NCI-H2171 treated with DMSO at 0.1 percent for 48 hours (cell line): ENCODE measurements at places on chromosomes 4 and X.

- no peak for DNase-seq
Measured at GRCh38 chrX:151397741-151398070, 700 bp downstream of the VMA21 start.

DNA sequence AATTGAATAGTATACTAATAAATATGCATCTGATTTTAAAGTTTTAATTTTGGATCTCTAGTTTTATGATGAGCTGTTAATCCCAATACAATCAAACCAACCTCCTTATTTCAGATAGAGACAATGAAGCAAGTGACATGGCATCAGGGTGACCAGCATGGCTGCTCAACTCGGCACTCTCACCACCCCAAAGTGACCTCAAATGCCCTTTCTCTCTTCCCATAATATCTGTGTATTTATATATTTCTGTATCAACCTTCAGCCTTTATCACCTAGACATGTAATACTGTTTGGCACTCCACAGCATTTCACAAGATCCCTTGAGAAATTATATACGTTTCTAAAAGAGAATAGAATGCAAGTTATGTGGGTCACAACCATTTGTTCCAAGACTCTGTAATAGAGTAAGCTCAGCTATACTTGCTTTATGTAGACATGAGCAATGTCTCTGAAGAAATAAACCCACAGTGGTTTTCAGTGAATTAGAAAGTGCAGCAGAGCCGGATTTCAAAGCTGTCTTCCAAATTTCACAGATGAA is 1623.2 kb upstream of the PABPC4L start:
- DNase-seq, result no peak

DNA sequence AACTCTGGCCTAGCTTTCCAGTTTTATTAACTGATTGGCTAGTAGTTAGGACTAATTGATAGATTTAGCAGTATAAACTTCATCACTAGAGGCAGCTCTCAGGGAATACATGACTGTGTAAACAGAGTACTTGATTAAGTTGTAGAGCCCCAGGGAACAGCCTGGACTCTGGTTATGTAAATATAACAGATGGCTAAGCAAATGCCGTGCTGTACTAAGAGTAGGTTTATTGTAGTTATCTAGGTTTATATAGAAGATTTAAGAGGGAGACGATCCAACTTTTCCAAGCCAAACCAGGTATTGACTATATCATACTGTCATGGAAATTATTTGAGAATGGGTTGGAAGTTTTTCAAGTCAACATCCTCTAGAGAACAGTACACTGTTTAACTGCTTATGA is 463.4 kb upstream of the GRID2 start:
- peak; percentile 78 for DNase-seq

GRCh38 chr4:24056289-24056688 is 166.4 kb upstream of the PPARGC1A start:
- no peak for DNase-seq

GRCh38 chr4:184039963-184040383 is 134.9 kb downstream of the STOX2 start:
- DNase-seq, result no peak

DNA sequence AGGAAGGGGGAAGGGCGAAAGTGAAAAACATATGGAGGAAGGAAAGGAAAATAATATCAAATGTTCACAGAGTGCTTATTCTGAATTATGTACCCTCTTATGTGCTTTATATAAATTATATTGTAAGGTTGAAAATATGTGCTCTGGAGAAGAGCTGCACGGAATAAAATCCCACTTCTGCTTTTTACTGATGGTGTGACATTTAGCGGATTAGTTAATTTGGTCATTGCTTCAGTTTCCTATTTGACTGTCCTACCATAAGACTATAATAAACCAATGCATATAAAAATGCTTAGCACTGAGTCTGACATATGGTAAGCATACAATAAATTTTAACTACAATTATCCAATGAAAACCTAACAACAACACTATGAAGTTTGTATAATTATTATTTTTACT is 86.2 kb downstream of the NPFFR2 start:
- no peak for DNase-seq

DNA sequence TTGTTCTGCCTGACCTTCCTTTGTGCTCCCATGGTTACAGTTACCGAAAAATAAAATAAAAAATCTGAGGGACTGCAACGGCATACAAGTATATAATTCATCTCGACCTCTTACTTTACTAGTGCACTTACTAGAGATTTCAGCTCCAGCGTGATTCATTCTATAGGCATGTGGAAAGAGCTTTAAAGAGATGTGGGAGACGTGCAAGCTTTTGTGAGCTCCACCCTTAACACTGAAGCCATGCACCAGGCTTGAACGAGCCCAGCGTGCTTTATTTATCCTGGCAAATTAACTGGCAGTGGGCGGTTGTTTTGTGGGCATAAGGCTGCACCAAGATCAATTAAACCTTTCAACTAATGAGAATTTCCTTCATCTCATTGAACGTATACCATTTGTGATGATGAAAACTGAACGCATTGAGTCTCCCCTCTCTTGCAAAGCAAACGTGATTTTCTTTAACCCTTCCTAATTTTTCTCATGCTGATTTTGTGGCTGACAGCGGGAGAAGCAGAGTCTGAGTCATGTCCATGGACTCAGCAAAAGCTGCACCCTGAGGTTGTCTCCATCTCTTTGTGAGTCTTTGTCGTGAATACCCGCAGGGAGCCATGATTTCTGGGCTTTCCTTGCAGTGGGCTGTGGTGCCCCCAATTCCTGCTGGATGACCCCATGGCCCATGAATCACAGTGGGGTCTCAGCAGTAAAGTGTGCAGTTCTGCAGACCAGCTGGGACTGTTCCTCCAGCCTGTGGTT is 60.1 kb downstream of the MXRA5 start:
- DNase-seq, result no peak

- DNase-seq, result peak; percentile 20
Measured at GRCh38 chr4:132063829-132064228, 1085.3 kb upstream of the PCDH10 start.

DNA sequence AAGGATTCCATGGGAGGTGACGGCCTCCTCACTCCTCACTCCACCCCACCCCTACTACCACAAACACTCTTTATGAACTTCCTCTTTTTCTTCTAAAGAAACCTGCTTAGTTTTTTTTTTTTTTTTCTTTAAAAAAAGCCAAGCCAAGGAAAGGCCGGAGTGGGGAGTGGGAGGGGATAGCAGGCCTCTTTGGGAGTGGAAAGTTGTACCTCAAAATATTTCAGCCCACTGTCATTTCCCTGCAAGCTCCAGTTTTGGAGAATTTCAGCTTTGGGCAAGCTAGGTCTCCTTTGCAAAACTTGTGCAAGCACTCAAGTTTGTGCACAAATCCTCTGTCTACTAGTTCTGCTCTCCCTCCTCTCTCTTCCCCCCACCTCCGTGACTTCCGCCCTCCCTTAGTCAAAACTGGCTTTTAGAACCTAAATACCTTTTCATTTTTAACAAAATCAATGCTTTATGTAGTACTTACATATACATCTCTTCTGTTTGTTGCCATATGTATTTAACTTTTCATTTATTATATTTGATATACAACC is 512 bp upstream of the ANTXR2 start:
- DNase-seq, result no peak

DNA sequence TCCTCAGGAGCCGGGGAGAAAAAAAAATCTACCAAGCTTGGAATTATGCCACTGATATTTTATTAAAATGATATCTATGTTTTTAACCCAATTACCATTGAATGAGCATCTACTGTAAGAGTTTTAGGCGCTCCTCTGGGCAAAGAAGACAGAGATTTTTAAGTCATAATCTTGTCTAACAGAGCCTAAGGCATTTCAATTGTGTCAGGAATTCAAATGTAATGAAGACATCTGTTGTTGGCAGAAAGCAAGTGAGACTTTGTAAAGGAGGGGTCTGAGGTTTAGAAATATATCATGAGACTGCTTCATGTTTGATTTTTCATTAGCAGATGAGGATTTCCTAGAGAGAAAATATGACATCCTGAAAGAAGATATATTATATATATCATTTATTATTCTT is 1158.1 kb downstream of the FSTL5 start:
- DNase-seq, result no peak

DNA sequence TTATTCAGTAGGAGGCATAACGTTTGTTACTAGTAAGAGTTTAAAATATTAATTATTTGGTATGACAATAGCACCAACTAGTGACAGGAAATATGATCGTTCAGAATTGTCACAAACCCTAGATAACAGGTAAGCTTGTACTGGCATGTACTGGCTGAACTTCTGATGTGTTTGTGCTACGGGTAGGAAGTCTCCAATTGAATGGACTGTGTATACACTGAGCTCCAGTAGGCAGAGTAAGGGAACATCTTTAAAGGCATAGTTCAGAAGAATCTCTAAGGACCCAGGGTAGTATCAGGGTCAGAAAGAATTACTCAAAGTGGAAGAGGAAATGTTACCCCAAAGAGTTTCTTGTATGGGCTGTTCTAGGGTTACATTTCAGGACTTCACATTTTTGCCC is 230.4 kb downstream of the EDA2R start:
- peak; percentile 1 for DNase-seq

DNA sequence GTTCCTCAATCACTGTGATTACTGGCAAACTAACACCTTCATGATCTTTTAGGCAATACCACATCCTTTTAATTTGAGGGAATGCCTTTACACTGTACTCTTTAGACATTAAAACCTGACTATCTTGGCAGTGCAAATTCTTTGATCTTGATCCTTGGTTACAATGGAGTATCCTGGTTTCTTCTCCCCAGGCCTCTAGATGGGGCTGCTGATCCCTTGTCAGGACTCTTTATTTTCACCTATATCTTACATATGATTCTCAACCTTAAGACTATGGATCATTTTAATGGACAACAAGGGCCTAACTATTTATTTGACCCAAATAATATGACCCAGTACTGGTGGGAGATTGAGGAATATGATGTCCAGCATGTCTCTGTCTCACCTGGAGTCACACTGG is 1005.5 kb upstream of the INTU start:
- no peak for DNase-seq

DNA sequence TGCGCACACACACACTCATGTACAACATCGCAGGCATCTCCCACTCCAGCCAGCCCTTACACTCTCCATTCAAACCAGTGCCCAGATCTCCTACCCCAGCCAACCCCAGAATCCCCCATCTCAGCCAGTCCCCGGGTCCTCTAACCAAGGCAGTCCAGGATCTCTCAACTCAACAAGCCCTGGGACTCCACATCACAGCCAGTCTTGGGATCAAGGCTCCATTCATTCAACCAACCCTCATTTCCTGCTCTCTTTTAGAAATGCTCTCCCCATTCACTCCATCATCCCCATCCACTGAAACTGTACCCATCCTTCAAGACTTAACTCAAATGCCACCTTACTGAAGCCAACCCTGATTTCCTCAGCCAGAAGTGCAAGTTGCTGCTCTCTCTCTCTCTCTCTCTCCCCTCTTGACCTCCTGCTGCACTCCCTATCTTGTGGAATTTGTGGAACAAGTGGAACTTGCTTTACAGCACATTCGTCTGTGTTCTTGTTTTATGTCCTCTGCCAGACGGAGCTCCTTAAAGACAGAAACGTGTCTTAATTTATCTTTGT is 40.6 kb upstream of the IQSEC2 start:
- no peak for DNase-seq

DNA sequence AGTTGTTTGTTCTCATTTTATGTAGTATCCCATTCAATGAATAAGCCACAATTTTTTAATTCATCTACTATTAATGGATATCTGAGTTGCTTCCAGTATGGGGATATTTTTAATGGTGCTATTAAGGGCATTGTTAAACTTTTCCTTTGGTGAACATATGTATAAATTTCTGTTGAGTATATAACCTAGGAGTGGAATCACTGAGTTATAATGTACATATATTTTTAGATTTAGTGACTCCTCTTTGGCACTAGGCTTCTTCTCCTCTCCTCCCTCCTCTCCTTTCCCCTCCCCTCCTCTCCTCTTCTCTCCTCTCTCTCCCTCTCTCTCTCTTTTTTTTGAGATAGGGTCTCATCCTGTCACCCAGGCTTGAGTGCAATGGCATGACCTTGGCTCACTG is 26.4 kb downstream of the RBM47 start:
- DNase-seq, result no peak

- no peak for DNase-seq
Measured at GRCh38 chrX:15998350-15998749, 125.0 kb upstream of the GRPR start.

DNA sequence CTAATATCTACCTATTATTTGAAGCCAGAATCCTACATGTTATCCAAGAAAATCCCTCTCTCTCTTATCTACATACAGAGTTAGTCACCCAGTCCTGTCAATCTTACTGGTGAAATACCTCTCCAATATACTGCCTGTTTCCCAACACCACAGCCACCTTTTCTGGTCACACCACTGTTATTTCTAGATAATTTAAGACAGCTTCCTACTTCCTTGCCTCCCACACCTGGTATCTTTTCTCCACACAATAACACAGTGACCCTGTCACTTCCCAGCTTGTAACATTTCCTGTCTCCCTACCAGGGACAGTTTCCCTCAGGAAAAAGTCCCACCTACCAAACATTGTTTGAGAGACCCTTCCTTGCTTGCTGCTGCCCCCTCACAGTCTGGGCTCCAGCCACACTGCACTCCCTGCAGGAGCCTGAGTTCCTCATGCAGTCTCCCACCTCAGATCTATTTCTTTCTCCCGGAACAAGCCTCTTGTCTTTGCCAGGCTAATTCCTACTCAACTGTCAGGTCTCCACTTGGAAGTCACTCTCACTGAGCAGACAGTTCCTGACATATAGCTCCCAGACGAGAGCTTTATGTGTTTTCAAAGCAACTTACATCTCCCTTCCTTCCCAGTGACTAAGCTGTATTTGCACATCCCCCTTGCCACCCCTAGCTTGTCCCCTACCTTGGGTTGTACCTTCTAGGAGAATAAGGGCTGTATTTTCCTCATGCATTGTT is 73.6 kb upstream of the QRFPR start:
- DNase-seq, result no peak

GRCh38 chr4:8115203-8115520 is 43.5 kb downstream of the ABLIM2 start:
- DNase-seq, result no peak

- no peak for DNase-seq
Measured at GRCh38 chr4:186345184-186345583, 79.2 kb downstream of the F11 start.

- no peak for DNase-seq
Measured at GRCh38 chrX:12229986-12230385, 91.7 kb downstream of the FRMPD4 start.

- no peak for DNase-seq
Measured at GRCh38 chr4:173666-174314, 49.5 kb downstream of the ZNF718 start.

- peak; percentile 56 for DNase-seq
Measured at GRCh38 chr4:127783026-127783769, 1.1 kb downstream of the HSPA4L start.

- DNase-seq, result no peak
Measured at GRCh38 chrX:97290199-97290598, 406.5 kb downstream of the RPA4 start.

GRCh38 chr4:99473131-99473530 is 37.7 kb upstream of the C4orf17 start:
- no peak for DNase-seq

GRCh38 chr4:7134737-7135388 is 57.5 kb upstream of the SORCS2 start:
- DNase-seq, result no peak

DNA sequence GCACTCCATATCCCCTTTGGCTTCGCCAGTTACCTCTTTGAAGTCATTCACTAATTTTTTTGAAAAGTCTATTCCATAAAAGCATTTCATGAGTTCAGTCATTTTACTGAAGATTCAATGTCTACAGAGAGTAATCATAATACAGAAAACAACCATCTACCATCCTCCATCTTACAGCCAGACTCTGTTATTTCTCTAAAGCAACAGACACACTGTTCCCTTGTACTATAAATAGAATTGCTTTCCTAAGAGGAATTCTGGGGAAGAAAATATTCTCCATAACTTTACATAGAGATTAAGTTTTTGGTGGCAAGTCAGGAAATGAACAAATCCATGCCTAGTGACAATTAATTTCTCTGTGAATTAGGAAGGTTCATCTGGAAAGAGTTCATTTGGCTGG is 37.0 kb downstream of the XK start:
- DNase-seq, result no peak
